ENCODE measurements at places on chromosomes 2 and 18.

DNA sequence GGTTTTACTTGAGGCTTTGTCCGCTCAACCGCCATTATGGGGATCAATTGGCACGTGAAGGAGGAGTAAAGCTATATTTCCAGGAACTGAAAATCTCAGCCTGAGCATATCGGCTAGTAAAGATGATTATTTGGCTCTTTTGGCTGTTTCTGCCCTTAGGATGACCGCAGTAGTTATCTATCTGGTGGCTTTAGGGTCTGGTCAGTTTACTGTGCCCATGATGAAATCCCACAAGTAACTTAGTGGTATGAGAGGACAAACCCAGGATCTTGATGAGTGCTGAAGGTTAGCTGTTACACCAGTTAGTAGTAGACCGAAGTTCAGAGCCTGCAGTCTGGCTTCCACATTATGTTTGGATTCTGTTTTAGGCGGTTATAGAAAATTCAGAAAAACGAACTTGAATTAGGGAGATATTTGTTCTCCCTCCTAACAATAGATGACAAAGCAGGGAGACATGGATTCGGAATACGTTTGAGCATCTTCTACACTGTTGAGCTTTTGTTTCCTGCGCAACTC, 1.2 kb downstream of the MAT2A start:
- no peak for DNase-seq

GRCh38 chr2:181686576-181687185, 6.4 kb upstream of the NEUROD1 start:
- DNase-seq, result no peak

DNA sequence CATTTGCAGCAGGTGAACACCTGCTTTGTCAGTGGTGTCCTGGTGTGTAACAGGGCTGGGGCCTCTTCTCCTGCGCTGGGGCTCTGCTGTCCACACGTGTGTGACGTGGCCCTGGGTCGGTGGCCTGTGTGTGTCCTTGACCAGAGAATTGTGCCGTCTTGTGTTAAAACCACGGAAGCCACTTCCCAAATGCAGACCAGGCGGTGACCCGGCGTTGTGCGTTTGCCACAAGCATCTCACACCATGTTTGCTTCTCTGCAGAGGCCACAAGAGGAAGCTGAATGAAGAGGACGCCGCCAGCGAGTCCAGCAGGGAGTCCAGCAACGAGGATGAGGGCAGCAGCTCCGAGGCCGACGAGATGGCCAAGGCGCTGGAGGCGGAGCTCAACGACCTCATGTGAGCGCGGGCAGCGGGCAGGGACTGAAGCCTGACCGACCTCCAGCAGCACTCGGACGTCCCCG, 44.3 kb upstream of the KCNG2 start:
- no peak for DNase-seq

DNA sequence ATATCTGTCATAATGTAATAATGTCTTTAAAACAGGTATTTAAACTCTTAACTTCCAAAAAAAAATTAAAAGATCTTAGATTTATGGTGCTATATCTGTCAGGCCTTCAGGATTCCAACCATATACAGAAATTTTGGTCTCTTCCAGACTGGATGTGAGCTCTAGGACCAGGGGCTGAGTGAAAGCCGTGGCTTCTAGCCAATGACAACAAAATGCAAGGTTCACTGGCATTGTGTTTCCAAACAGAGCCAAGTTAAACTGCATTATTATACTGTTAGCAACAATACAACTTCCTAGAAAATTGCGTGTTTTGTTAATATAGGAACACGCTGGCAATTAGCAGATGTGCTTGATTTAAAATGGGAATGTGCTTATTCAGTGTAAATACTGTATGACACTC, 809.8 kb upstream of the SOX11 start:
- no peak for DNase-seq

DNA sequence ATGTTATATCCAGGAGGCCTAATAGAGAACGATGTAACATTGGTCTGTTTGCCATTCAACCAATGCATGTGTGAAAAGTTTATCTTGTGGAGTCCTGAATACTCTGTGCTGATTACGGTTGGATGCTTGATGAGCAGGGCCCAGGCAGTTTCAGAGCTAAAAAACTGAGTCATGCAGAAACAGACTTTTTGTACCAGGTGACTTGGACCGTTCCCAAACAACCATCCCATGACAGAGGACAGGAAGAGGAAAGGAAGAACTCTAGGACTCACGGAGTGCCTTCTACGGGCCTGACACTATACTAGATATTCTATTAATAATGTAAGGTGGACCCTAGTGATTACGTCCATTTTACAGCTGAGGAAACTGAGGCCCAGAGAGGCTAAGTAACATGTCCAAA, 142.1 kb downstream of the ARHGAP28 start:
- DNase-seq, result no peak

DNA sequence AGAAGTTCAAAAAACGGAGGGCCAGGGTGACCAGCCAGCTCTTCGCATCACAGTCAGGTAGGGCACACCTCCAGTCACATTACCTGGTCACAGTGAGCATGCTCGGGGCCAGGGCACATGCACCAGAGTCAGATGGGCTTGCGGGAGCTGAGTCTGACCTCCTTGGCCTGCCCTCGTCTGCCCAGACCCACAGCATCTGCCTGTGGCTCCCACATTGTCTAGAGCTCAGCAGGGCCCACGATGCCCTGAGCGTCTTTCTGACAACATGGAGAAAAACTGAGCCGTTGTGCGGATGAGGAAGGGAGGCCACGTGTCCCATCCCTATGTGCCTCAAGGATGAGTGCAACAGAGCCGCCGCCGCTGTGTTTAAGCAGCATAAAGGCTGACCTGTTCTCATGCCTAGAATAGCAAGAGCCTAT, 37.6 kb downstream of the CRACDL start:
- DNase-seq, result no peak

DNA sequence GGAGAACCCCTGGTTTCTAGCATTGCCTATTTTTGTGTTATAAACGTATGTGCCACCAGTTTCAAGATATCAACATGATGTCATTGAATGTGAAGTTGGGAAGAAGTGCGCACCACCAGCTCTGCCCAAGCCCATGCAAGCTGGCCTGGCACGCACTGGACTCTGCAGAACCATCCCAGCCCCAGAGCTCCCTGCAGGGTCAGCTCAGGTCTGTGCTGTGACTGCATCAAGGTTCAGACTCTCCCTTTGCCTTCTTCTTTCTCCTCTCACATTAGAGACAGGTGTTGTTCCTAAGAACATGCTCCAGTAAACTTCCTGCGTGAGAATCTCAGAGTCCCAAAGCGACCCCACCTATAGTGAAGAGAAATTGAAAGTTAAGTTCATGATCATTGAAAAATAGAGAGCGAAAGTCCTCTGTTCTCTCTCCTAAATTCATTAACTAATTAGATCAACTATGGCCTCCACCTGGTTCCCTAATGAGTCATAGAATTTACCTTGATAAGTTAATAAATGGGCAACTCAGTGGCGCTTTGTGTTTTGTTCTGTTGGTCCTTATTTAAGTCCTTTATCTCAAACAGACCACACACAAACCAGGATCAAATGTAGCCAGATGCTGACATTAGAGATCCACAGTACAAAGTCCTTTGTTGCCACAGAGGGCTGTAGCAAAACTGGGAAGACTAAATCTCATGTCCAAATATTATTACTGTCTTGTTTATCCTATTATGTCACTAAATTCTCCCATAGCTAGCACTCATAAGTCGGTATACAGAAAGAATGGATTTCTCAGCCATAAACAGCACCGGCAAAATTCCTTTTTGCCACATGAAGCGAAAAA, 432.3 kb downstream of the STK39 start:
- no peak for DNase-seq

- no peak for DNase-seq
These were observed 1.0 kb downstream of the CNNM3 start for GRCh38 chr2:96816836-96817702.

GRCh38 chr2:61763605-61764034, 90.2 kb downstream of the FAM161A start:
- no peak for DNase-seq

- no peak for DNase-seq
These were observed 82.3 kb downstream of the NDUFA10 start for GRCh38 chr2:239942871-239943311.

Data from activated T-helper 1 cell treated with anti-CD3 and anti-CD28 coated beads, Interleukin-2, amount 50 U/mL, for 16 hours (primary cell).